ENCODE measurements at places on chromosomes 5 and 9. TPM values are rescaled to one million over a fixed set of nuclear protein-coding genes. Genes with fewer than 3 reads are reported as not detected.
A peak's percentile ranks its signal among the peaks of the same experiment; 100 is the strongest.

Gene PPIC
- 10.5 TPM for total RNA-seq

- DNase-seq = no peak
- H3K4me1 ChIP-seq = no peaks in the 10 kb centered on the region
- H3K27ac ChIP-seq = no peak overlapping the region
- no peak overlapping the region for H3K4me3 ChIP-seq
- no peaks in the 10 kb centered on the region for H3K36me3 ChIP-seq
- H3K27me3 ChIP-seq = no peaks in the 10 kb centered on the region
Measured at GRCh38 chr5:55114061-55114460, 11.6 kb downstream of the GZMA start.

Gene CACNA1B
- total RNA-seq = not detected

Gene SEMA6A
- total RNA-seq = 23.7 TPM

Gene NEUROG1
- not detected for total RNA-seq

Gene APBA1
- total RNA-seq = 5.3 TPM

GRCh38 chr9:120446671-120447070, 133.3 kb downstream of the CDK5RAP2 start:
- no peak overlapping the region for H3K27ac ChIP-seq
- H3K27me3 ChIP-seq = no peaks in the 10 kb centered on the region
- DNase-seq = no peak
- H3K4me1 ChIP-seq = peaks cover 7% of the 10 kb centered on the region
- no peak overlapping the region for H3K4me3 ChIP-seq

DNA sequence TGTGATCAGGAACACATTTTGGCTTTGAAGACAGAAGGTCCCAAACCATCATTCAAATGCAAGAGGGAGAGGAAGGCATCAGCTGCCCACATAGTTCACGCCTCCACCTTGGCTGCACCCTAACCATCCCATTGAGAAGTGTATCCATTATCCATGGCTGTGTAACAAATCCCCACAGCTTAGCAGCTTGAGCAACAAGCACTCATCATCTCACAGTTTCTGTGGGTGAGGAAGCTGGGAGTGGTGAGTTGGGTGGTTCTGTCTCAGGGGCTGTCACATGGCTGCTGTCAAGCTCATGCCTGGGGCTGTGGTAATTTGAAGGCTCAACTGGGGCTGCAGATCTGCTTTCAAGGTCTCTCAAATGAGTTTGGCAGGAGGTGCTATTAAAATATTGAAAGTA, 23.0 kb upstream of the CEP72 start:
- H3K4me3 ChIP-seq = no peak overlapping the region
- H3K4me1 ChIP-seq = no peaks in the 10 kb centered on the region
- no peak for DNase-seq
- no peak overlapping the region for H3K27ac ChIP-seq
- H3K36me3 ChIP-seq = no peaks in the 10 kb centered on the region
- H3K27me3 ChIP-seq = peaks cover 8% of the 10 kb centered on the region

GRCh38 chr9:93092251-93092991, 3.6 kb upstream of the CARD19 start:
- peaks cover 35% of the 10 kb centered on the region for H3K4me1 ChIP-seq
- peak overlapping the region; percentile 7 for H3K27ac ChIP-seq
- H3K27me3 ChIP-seq = no peaks in the 10 kb centered on the region
- no peak overlapping the region for H3K4me3 ChIP-seq
- no peak for DNase-seq

DNA sequence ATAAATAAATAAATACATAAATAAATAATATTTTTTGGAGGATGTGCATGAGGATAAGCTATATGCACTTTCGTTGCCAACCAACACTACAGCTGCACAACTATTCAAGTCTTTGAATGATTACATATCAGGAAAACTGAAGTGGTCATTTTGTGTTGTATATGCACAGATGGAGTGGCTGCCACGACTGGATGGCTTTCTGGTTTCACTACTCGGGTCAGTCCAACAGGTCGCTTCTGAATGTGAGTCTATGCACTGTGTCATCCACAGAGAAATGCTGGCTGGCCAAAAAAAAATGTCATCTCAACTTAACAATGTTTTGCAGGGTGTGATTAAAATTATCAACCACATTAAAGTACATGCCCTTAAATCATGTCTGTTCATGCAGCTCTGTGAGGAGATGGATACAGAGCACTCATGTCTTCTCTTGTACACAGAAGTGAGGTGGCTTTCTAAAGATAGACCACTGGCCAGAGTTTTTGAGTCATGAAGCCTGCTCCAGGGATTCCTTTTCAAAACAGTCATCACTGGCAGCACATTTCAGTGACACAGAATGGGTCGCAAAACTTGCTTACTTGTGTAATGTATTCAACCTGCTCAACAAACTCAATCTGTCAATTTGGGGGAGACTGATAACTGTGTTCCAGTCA, 589.8 kb upstream of the CYLC2 start:
- H3K4me3 ChIP-seq = no peak overlapping the region
- no peaks in the 10 kb centered on the region for H3K36me3 ChIP-seq
- H3K4me1 ChIP-seq = no peaks in the 10 kb centered on the region
- H3K27me3 ChIP-seq = no peaks in the 10 kb centered on the region
- no peak overlapping the region for H3K27ac ChIP-seq
- no peak for DNase-seq

Gene RXFP3
- total RNA-seq = not detected

GRCh38 chr9:94882966-94883641, 156.6 kb downstream of the AOPEP start:
- peak overlapping the region; percentile 9 for H3K27ac ChIP-seq
- H3K4me3 ChIP-seq = no peak overlapping the region
- H3K36me3 ChIP-seq = no peaks in the 10 kb centered on the region
- DNase-seq = peak; percentile 51

DNA sequence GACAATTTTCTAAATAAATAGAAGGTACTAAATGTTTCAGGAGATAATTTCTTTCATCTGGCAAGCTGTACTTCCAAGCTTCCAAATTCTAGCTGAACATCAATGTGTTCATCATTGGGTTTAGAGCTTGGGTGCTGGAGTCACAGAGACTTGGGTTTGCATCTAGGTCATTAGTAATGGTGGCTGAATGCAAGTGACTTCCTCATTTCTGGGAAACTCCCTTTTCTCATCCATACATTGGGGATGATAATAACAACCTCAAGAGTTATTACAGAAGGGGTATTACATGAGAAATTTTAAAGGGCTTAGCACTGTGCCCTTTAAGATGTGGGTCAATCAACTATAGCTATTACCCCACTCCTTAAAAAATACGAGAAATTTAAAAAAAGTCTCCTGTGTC, 41.1 kb upstream of the KLF4 start:
- no peaks in the 10 kb centered on the region for H3K4me1 ChIP-seq
- no peaks in the 10 kb centered on the region for H3K36me3 ChIP-seq
- H3K27me3 ChIP-seq = no peaks in the 10 kb centered on the region
- no peak for DNase-seq
- H3K4me3 ChIP-seq = no peak overlapping the region
- no peak overlapping the region for H3K27ac ChIP-seq

GRCh38 chr9:130988905-130989304, 20.1 kb upstream of the LAMC3 start:
- H3K27me3 ChIP-seq = no peaks in the 10 kb centered on the region
- H3K27ac ChIP-seq = no peak overlapping the region
- H3K36me3 ChIP-seq = no peaks in the 10 kb centered on the region
- H3K4me1 ChIP-seq = no peaks in the 10 kb centered on the region

GRCh38 chr5:39919876-39920275, 495.1 kb upstream of the DAB2 start:
- H3K4me1 ChIP-seq = no peaks in the 10 kb centered on the region
- no peaks in the 10 kb centered on the region for H3K27me3 ChIP-seq
- no peak for DNase-seq
- no peak overlapping the region for H3K27ac ChIP-seq
- H3K4me3 ChIP-seq = no peak overlapping the region

- no peak overlapping the region for H3K27ac ChIP-seq
- H3K36me3 ChIP-seq = no peaks in the 10 kb centered on the region
- H3K4me1 ChIP-seq = no peaks in the 10 kb centered on the region
- no peak overlapping the region for H3K4me3 ChIP-seq
Measured at GRCh38 chr9:69976152-69976551, 67.5 kb upstream of the MAMDC2 start.

- H3K27me3 ChIP-seq = peaks cover 50% of the 10 kb centered on the region
- H3K4me1 ChIP-seq = peaks cover 5% of the 10 kb centered on the region
- no peak overlapping the region for H3K4me3 ChIP-seq
Measured at GRCh38 chr9:124455820-124456219, 5.6 kb downstream of the ADGRD2 start.

Gene FOXD4L5
- total RNA-seq = not detected
